ENCODE measurements at places on chromosomes 1 and 21.
A peak's percentile ranks its signal among the peaks of the same experiment; 100 is the strongest.

DNA sequence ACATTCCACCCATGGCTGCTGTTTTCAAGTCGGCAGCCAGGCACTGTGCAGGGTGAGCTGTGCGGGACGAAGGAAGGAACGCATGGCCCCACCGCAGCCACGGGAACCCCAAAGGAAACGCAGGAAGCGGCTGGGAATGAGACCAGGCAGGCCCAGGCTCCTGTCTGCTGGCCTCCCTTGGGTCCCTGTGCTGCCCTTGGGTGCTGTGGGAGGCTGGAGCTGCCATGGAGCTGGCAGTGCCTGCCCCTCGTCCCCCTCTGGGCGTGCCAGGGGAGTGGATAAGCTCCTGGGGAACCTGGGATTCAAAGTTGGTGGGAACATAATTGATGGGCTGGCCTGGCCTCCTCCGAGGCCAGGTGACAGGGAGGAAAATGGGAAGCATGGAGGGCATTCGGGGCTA, 5.3 kb upstream of the KRTAP10-4 start:
- DNase-seq = no peak

GRCh38 chr1:119731060-119731459, 19.3 kb downstream of the PHGDH start:
- DNase-seq = no peak

GRCh38 chr1:17119773-17120480, 676 bp upstream of the PADI2 start:
- no peak for DNase-seq

DNA sequence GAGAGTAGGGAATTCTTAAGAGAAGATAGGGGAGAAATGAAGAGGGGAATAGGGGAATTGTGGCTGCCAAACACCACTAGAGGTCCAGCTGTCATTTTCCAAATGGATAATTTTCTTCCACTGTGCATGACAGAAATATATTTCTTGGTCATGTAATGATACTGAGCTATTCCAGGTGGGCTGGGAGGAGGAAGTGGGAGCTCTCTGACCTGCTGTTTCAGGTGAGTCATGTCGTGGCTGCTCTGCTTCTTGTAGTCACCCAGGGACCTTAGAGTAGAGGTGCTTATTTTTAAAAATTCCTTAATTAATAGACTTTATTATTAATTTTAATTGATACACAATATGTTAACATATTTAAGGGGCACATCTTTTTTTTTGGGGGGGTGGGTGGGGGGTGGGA, 11.9 kb downstream of the PDE4B start:
- no peak for DNase-seq

DNA sequence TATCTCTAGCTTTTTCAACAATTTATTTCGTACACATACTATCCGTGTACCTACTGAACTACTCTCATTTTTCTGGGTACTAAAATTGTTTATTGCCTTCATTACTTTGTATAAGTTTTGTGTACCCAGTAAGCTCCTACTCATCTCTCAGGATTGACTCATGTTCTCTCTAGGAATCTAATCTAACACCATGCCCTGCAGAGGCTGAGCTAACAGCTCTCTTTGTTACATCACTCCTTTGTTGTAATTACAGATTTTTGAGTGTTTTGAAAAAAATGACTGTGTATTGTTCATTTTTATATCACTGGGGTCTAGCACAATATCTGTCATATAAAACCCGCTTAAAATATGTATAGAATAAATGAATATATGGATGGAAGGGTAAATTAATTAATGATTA, 167.1 kb downstream of the ATP6V1G3 start:
- DNase-seq = no peak

GRCh38 chr1:173409613-173410012, 67.5 kb upstream of the PRDX6 start:
- DNase-seq = no peak

- no peak for DNase-seq
Observed at GRCh38 chr1:6129313-6129712, 50.8 kb downstream of the CHD5 start.

DNA sequence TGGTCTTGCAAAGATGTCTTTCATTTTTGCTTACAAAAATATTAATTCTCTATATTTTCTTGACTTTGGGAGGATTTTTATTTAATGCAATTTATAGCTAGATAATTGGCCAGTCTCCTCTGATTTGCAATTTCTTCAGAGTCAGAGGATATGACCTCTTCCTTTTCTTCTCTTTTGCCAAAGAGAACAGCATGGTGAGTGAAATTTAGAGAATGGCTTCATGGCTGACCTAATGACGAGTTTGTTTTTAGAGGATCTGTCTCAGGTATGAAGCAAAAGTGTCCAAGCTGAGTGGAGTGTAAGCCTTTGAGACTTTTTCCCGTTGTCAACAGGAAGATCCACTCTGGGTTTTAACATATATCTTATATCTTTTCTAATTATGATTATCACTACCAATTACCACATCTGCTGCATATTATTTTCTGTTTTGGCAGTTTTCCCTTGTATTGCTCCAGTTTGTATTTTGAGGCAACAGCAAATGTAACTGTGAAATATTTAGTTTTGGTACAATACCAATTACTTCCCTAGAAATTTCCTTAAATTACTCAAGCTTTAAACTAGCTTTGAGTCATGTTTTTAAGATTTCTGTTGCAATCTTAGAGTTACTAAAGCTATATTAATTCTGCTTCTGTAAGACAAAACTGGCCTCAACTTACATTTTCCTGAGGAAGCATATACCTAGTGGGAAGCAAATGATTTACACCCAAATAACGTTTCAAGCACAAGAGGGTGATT, 332.8 kb upstream of the ZRANB2 start:
- DNase-seq = no peak

DNA sequence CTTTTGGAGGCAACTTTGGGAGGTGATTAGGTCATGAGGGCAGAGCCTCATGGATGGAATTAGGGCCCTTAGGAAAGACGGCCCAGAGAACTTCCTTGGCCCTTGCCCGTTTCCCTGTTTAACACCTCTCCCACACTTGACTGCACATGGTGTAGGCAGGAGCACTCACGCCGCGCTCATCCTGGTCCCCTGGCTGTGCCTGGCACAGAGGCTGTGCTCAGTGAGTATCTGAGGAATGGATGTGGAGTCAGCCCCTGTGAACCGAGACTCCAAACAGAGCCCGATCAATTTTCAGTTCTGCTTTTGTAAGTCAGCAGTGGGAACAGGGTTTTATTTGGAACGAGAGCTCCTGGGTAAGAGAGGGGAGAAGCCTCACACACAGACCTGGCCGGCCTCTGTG, 29.8 kb upstream of the ETV3 start:
- no peak for DNase-seq

DNA sequence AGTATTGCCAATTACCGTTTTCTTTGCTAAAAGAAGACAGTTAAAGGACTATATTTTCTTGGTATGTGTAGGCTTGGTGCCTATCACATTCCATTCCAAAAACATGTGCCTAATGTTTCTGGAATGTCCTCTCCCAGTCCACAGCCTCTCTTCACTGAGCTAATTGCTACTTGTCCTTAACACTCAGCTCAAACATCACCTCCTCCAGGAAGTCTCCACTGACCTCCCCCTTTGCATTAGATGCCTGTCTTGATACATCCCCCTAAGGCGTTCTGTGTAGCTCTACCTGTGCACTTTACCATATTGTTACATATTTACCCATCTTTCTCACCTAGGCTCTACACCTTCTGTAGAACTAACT, 195.6 kb upstream of the CAMK1G start:
- no peak for DNase-seq

DNA sequence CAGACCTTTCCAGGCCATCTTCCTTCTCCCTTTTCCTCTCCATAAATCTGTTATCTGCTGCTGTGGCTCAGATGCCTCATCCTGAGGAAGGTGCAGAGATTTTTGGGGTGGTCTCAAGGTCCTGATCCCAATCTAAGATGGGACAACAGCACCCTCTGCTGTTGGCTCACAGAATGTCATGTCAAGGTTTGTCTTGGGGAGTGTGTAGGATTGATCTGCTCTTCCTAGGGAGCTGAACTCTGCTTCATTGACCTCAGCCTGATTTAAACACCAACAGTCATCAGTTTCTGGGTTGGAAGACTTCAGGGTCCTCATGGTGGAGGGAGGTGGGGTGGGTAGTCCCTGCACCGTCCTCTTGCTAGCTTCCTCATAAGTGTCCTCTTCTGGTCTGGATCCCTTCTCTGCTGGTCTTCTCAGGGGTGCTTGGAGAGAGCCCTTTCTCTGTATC, 62.8 kb upstream of the LAX1 start:
- DNase-seq = peak; percentile 27

GRCh38 chr1:235802573-235803346, 63.9 kb downstream of the LYST start:
- DNase-seq = no peak

DNA sequence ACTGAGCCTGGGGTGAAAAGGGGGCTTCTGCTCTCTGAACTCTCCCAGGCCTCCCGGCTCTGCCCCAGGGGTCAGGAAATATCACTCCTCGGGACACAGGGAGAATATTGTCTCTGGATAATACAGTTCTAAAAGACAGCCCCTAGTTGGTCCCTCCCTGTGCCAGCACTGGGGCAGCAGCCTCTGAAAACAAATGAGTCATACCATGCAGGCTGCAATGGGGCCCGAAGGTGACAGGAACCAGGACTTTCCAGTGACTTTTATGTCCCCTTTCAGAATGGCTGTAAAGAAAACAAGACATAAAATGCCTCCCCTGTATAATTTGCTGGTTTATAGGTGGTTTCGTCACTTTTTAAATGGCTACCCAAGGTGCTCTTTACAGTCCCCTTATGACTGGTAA, 360.0 kb downstream of the NPHP4 start:
- DNase-seq = no peak

- no peak for DNase-seq
Observed at GRCh38 chr21:37805266-37805665, 111.0 kb downstream of the KCNJ6 start.

DNA sequence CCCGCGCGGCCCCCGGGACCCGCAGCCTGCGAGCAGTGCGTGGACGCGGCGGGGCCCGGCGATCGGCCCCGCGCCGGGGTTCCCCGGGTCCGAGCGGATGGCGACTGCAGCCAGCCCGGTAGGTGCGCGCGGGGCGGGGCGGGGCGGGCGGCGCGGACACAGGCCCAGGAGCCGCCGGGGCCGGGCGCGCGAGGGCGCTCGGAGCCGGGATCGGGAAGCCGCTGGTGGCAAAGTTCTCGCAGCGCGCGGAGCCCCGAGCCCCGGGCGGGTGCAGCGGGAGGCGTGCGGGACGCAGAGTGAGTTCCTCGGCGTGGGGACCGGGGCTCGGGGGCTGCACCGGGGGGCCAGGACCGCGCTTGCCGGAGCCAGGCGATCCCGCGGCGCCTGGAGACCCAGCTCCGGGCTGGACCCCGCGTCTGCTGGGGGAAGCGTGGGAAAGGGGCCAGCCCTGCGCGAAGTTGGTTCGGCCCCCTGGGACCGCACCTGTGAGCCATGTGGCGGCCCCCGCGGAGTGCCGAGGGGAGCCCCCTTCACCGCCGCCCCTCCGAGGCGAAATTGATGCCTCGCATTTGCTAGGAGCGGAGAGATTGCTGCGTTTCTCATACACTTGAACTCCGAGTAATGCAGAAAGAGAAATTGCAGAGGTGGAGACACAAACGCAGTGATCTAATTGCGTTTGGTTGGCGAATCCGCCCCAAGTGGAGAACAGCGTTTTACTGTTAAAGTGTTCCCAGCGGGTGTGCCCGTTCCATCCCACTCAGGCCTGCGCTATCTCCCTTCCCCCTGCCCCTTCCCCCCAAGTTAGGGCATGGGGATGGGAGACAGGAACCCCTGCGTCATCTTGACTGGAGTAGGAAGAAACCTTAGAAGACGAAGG, 228.9 kb upstream of the TMEM51 start:
- DNase-seq = no peak

DNA sequence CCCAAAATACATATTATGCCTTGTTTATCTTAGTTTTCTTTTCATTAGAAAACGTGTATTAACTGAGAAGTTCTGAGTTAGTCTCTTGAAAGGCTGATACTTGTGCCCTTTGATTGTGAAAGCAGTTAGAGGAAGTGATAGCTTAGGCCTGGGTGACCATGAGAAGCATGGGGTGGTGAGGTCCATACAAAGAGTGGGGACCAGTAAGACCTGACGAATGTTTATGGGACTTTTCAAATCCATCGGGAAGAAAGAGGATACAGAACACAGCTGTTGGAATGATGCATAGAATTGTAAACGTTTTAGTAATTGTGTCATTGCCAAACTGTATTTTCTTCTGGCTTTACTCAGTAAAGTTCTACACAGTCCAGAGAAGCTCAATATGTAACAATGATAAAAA, 259.8 kb downstream of the LMO4 start:
- DNase-seq = no peak

GRCh38 chr1:53987880-53988279, 30.1 kb downstream of the LDLRAD1 start:
- no peak for DNase-seq

DNA sequence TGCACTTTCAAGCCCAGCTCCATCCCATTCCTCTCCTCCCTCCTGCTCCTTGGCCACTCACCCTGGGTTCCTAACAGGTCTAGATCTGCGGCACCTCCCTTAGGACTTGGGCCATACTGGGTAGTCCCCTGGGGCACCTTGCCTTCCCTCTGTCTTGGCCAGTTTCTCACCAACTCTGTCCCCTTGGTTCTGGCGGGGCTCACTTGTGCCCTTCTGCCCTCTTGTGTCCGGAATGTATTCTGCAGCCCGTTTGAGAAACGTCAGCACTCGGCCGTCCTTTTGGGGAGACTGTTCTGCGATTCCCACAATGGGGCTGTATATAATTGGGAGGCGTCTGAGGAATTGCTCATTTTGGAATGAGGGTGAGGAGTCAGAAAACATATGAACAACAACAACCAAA, 162.4 kb downstream of the ZSCAN20 start:
- no peak for DNase-seq

DNA sequence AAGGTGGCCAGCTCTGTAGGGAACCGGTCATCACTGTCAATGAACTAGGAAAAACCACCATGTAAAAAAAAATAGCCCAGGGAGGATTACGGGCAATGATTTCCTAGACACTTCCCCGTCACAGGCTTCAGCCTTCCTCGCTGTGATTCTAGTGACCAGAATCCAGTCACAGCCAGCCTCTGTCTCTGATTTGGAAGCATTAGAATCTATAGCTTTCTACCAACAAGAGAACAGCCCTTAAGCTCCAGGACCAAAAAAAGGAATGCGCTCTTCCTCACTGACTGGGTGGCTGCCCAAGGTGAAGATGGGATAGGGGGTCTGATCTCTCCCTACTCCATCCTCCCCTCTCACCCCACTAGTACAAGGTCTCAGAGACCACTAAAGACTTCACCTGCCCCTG, 67.2 kb downstream of the TEX35 start:
- no peak for DNase-seq

DNA sequence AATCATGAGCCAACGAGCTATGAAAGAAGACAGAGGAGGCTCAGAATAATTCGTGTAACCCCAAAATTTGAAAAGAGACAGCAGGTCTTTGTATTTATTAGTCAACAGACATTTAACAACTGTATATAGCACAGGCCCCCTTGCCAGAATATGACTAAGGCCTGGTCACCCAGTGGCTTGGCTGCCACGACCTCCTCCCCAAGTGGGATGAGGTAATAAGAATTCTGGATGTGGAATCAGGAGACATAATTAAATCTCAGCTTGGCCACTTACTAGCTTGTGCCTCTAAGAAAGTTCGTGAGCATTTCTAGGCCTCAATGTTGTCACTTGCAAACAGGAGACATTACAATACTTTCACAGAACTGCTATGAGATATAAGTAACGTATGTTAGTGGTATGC, 134.2 kb upstream of the TNFSF4 start:
- no peak for DNase-seq

GRCh38 chr1:74729741-74730478, 2.9 kb downstream of the CRYZ start:
- no peak for DNase-seq
